ENCODE measurements at places on chromosomes 1 and 21.
A peak's percentile ranks its signal among the peaks of the same experiment; 100 is the strongest.

DNA sequence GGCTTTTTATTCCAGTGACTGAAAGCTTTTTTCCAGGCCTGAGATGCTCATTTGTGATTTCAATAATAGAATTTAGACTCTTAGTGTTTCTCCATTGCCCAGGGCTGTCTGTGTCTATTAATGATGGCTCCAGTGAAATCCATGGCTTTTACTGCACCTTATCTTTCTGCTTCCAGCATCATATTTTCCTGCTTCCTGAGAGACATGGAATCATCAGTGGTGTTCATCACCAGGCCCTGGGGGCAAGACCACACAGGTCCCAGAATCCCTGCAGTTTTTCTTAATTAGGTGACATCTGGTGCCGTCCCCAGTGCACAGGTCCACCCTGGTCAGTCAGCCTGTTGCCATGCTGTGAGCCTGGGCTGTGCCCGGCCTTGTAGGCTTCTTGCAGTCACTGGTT is 15.5 kb downstream of the NT5C1A start:
- no peak for DNase-seq

DNA sequence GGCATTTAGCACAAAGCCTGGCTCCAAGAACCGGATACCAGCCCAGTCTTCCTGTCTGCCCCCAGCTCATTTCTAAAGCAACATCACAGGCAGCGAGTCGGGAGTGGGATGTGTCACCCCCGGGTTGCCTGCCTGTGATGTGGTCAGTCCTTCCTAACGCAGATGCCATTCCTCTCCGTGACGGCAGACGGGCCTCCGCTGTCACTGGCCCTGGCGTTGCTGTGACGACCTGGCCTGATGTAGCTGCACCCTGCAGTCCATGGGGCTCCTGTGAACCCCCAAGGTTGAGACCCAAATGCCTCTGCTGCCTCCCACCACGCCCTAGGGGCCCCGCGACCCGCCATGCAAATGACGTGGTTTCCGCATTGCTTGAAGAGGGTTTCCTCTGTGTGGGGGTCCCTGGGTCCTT is 12.3 kb downstream of the TNFRSF1B start:
- peak; percentile 89 for DNase-seq

DNA sequence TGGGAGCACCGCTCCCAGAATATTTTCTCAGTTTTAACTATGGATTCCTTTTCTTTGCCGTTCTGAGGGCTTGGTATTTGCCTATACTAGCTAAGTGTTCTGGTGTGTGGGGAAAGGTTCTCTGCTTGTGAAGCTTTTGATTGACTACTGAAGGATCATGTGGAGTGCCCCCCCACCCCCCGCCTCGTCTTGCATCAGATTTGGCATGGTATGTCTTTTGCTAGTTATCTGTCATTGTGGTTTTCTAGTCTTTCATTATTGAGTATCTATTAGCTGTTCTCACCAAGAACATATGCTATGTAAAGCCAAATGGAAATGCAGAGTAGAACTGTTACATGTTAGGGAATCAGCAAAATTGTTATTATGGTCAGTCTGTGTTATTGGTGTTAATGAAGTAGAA is 58.3 kb downstream of the MACF1 start:
- no peak for DNase-seq

- DNase-seq, result no peak
These were observed 16.5 kb upstream of the NPHP4 start for GRCh38 chr1:6008696-6009095.

- no peak for DNase-seq
These were observed 22.3 kb upstream of the PTGFR start for GRCh38 chr1:78468521-78468920.

DNA sequence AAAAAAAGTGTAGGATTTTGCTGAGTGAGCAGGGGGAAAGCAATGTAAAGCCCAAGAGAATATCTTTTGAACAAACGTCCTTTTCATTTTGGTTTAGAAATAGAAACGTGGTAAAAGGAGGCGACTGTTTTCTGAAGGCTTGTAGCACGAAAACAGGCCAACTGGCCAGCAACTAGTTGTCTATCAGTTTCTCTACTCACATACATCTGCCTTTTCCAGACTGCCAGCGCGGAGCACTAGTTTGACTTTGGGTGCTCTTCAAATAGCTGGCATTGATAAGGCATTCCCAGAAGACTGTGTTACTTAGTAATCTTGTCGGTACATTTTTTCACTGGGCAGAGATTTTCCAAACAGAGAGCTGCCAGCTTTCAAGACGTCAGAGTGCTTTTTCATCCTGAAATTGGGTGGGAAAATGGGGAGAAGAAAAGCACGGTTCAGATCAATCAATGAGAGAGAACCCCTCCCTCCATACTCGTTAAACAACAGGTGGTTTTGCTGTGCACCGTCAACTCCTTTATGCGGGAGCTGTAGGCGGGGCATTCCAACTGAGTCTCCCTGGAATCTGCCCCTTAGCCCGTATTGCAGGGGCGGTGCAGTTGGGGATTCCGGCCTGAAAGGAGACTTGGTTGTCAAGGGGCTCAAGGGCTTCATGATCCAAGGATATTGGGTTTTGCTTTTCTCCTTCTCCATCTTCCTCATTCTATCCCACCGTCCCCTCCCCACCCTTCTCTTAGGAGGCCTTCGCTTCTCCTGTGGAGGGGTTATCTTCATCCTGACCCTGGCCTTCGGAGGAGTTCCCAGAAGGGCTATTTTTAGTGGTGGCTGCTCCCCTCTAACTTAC is 884 bp upstream of the LRRC8C start:
- DNase-seq, result no peak

- no peak for DNase-seq
These were observed 1.6 kb upstream of the SH3D21 start for GRCh38 chr1:36304521-36304920.

- DNase-seq, result no peak
These were observed 21.9 kb downstream of the FAM20B start for GRCh38 chr1:179047636-179047997.

- DNase-seq, result no peak
These were observed 7.6 kb downstream of the NPPA start for GRCh38 chr1:11839727-11840705.

DNA sequence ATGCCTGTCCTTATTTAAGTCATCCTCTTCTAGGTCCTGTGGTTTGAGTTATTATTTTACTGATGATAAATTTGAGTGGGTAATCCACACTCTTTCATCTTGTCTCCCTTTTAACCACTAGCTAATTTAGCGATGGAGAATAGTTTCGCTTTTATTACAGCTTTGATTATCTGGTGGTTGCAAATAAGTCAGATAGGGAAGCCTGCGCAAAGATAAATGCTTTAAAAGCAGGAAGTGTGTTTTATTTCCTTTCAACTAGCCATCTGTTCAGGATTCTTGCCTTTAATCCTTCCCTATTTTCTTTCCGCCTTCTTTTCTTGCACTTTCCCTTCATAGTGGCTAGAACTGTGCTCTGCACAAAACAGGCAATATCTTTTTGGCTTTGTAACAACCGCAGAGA is 129.0 kb downstream of the TGFB2 start:
- DNase-seq, result peak; percentile 24

- peak; percentile 81 for DNase-seq
These were observed 8.1 kb downstream of the MTHFR start for GRCh38 chr1:11797525-11798216.

DNA sequence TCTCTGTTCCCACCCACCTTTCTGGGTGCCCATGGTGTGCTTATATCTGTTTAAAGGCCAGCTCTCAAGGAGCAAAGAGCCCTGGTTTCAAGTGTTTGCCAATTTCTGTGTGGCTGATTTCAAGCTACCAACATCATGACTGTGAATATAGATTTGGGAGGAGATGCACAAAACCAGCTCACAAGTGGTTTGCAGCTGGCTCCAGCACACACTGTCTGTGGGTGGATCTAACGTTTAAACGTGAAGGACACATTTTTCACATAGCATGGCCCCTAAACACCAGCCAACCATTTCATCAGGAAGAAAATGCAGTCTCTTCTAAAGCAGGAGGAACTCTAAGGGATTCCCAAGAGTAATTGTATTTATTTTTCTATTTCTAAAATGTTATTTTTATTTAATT is 65.2 kb downstream of the FCRL5 start:
- DNase-seq, result no peak

- no peak for DNase-seq
These were observed 116.2 kb downstream of the TGFBR3 start for GRCh38 chr1:91769742-91770141.

DNA sequence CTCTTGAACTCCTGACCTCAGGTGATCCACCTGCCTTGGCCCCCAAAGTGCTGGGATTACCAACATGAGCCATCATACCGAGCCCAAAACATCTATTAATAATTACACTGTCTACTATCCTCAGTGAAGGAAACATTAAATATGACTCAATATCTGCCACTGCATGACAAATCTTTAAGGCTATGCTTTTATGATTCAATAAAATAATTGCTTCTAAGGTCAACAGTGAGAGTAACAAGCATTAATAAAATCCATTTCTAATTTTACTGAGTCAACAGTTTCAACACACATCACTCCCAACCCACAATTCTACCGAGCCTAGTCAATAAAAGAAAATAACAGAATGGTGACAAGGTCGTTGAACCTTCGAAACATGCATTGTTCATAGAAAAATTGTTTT is 125.5 kb upstream of the CHRM3 start:
- no peak for DNase-seq

DNA sequence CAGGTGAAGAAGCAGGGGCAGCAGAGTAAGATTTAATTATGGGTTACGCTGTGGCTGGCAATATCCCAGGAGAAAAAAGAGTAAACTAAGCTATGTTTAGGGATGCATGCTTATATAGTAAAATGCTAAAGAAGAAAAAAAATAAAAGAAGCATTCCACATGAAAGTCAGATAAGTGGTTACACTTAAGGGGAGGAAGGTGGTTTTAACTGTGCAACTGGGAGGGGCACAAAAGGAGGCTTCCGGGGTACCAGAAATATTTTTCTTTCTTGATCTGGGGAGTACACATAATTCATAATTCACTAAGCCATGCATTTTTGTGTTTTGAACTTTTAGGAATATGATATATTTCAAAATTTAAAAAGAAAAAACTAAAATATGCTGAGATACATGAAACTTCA is 39.5 kb downstream of the USP48 start:
- no peak for DNase-seq

GRCh38 chr1:51622455-51622913 is 5.6 kb downstream of the OSBPL9 start:
- DNase-seq, result peak; percentile 79

- no peak for DNase-seq
These were observed 17.4 kb upstream of the SHE start for GRCh38 chr1:154519591-154519991.

GRCh38 chr1:58045094-58045705 is 501.3 kb downstream of the OMA1 start:
- DNase-seq, result no peak

- DNase-seq, result no peak
These were observed 20.7 kb upstream of the CHIA start for GRCh38 chr1:111269825-111270406.

- DNase-seq, result no peak
These were observed 413.9 kb downstream of the RPS6KC1 start for GRCh38 chr1:213464786-213465460.

DNA sequence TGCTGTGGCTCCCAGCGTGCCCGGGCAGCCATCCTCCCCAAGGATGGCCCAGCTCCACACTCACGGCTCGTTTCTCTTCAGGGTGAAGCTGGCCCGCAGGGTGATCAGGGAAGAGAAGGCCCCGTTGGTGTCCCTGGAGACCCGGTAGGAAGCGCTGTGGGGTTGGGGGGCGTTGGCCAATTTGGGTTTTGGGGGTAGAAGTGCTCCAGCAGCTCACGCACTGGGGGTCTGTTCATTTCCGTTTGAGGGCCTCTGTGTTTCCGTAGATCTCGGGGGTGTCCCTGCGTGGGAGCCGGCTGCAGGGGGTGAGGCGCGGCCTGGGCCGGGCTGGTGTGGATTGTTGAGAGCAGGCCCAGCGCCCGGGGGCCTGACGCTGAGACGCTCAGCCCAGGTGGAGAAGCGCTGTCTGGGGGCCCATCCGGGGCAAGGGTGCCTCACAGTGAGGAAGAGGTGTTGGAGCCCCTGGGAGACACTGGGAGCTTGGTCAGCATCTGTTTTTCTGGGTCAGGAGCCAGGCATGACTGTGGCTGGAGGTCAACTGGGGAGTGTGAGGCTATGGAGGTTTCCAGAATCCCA is 12.6 kb downstream of the COL6A1 start:
- no peak for DNase-seq

GRCh38 chr1:2379733-2380404 is 11.5 kb downstream of the MORN1 start:
- no peak for DNase-seq

DNA sequence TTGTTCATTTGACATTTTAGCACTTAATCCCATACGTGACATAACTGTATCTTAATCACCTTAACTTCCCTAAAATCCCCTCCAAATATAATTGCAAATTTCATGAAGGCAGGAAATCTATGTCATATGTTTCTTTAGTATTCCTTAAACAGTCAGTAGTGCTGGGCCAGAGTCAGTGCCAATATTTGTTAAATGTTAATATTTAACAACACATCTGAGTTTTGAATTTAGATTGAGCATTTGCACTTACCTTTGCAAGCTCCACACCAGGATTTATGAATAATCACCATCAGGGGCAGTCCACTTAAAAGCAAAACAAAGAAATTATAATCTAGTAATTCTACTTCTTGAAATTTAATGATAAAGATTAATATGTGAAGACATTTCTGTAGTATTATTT is 5.3 kb downstream of the KTI12 start:
- no peak for DNase-seq

GRCh38 chr1:55143684-55144083 is 71.5 kb downstream of the USP24 start:
- no peak for DNase-seq

- no peak for DNase-seq
These were observed 3.7 kb downstream of the TARBP1 start for GRCh38 chr1:234475167-234475793.

DNA sequence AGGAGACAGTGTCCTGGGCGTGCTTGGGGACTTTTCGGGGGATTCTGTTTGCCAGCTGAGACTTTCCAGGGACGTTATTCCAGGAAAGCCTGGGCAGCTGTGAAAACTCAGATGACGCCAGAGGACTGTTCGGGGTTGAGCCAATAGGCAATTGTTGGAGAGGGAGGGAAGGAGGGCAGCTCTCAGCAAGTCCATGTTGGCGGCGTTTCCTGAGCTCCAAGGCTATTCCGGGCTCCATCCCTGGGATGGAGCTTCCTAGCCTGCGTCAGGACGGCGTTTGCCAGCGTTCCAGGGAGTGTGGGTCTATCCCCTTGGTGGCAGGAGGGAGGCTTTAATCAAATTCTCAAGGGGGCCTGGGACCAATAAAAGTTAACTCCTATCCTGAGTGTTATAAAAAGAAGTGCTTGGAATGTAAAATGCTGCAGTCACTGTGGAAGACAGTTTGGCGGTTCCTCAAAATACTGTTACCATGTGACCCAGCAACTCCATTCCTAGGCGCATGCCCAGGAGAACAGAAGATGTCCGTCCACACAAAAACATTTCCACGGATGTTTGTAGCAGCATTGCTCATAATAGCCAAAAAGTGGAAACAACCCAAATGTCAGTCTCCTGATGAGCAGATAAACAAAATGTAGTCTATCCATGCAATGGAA is 15.2 kb downstream of the SLC27A3 start:
- peak; percentile 68 for DNase-seq

All from lung microvascular endothelial cell (primary cell).